GDM1 (cell line): ENCODE measurements at places on chromosomes 6 and 20.

- peak; percentile 64 for DNase-seq
These were observed 85.1 kb downstream of the LYRM4 start for GRCh38 chr6:5175635-5176034.

DNA sequence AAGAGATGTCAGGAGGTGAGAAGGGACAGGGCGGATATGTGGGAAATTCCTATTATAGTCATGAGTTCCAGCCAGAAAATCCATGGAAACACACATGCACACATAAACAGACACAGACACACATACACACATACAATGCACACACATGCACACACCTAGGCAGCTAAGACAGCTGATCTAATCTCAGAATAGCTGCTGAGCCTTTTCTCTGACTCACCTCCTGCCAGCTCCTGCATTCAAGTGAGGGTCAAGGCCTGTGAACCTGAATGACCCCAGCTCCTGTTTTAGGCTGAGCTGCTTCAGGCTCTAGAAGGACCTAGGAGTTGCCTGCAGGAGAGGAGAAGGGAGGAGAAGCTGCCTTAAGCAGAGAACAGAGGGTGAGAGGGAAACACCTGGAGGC lies 21.6 kb upstream of the RAET1L start:
- DNase-seq = no peak

DNA sequence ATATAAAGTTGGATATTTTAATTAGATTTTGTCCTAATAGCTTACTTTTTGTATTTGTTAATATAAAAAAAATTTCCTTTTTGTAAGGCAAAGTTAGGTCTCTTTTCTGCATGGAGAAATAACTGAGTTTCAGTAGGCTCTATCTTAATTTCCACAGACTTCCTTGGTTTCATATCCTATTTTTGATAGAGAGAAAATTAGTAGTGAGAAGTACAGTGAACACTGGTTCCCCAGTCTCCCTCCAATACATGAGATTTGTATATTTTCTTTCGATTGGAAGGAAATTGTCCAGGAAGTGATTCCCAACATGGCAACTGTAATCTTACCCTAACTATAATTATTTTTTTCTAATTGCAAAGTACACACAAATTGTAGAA lies 26.4 kb downstream of the TRIM27 start:
- no peak for DNase-seq

DNA sequence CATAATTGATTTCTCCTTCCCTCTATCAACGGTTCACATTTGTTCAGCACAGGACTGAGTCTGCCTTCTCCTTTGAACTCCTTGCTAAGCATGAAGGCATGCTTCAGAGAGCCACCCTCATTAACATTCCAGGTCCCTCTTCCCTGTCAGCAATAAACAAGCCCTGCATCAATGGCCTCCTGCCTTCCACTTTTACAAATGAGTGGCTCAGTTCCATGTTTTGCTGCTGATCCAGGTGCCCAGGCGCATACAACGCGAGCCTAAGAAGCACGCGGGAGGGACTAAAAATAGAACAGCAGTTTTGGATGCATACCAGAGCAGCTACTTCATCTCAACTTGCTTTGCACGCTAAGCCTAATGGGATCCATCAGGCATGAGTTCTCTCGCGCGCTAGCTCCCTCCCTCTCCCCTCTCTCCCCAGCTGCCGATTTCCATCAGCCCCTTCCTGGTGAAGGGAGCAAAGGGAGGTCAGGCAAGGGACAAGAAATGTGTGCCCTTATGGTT lies 53.4 kb downstream of the TRAF3IP2 start:
- no peak for DNase-seq

DNA sequence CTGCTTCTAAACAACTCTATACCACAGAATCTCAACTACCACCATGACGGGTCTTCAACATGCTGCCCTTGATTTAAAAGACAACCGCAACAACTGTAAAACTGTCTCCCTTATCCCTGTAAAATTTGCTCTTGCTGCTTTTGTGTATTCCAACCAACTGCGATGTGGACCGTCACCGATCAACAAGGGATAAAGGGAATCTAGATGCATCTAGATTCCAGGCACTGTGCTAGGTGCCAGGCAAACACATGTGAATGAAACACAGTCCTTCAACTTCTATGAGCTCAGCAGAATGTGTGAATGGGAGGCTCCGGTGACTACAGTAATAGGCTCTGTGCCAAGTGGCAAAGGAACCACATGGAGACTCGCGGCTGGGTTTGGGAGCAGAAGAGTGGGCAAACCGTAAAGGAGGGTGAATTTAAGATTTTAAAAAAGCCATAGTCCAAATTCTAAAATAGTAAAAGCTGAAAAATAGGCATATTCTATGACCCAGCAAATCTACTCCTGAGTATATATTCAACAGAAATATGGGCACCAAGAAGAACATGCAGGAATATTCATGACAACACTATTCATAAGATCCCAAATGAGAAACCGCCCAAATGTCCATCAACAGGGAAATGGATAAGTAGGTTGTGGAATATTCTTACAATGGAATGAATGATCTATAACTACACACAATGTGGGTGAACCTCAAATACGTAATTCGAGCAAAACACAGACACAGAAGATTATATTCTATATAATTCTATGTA lies 3.7 kb upstream of the PRND start:
- DNase-seq = no peak

- DNase-seq = no peak
These were observed 31.6 kb upstream of the KIF25 start for GRCh38 chr6:167965592-167966539.

DNA sequence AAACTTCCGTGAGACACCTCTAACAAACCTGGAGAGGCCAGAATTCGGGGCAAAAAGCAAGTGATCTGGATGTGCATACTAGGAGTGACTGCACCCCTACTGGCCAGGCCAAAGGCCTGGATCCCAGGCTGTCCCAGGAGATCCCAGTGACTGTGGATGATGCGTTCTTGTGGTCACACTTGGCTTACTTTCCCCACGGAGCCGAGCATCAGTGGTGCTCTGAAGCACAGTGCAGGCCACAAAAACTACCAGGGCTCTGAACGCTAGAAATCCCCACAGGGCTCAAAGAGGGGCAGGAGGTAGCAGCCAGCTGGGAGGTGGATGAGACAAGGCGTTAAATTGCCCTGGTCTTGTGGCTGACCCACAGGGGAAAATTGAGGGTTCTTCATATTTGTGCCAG lies 7.1 kb downstream of the TRIM26 start:
- DNase-seq = no peak

DNA sequence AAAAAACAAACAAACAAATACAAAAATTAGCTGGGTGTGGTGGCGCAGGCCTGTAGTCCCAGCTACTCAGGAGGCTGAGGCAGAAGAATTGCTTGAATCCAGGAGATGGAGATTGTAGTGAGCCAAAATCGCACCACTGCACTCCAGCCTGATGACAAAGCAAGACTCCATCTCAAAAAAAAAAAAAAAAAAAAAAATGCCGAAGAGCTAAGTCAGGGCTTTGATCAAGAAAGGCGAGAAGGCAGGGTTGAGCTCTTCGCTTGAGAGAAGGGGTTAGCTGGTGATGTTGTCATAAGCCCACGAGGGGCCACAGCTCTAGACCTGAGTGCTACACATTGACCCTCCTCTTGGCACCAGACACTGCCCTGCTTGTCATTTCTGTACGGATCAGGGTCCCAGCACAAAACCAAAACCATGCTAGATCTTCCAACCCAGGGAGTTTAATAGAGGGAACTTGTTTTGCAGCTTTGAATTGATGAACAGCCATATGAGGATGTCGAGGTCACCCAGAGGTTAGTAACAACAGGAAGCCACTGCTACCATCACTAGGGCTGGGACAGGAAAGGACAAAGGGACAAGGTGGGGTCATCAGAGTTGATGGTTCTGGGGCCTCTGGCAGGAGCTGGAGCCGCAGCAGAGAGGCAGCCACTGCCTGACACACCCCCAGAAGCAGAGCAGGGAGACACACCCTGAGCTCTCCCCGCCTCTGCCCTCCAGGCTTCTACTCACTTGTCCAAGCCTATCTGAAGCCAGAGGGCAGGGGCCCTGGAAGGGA lies 122.7 kb downstream of the SNX5 start:
- DNase-seq = no peak
